Placental epithelial cell (primary cell): ENCODE measurements at places on chromosomes 4 and X. TPM values are rescaled to one million over a fixed set of nuclear protein-coding genes. Genes with fewer than 3 reads are reported as not detected.

The PRR32 gene
- total RNA-seq = not detected in 2 replicates

The NDP gene
- total RNA-seq = not detected in 2 replicates

The SSX4B gene
- not detected in 2 replicates for total RNA-seq

The RIPPLY1 gene
- total RNA-seq = not detected in 2 replicates

The DGAT2L6 gene
- not detected in 2 replicates for total RNA-seq

The HDX gene
- 1.2 and 2.5 TPM in 2 replicates for total RNA-seq
